ENCODE measurements at places on chromosomes 3 and 15. TPM values are rescaled to one million over a fixed set of nuclear protein-coding genes. Genes with fewer than 3 reads are reported as not detected.

GRCh38 chr3:52444860-52445793, at the start of gene SEMA3G:
SEMA3G (minus strand) TSS chr3:52445103; CDS start chr3:52445027, 76 bp downstream.
- no peak for DNase-seq

DNA sequence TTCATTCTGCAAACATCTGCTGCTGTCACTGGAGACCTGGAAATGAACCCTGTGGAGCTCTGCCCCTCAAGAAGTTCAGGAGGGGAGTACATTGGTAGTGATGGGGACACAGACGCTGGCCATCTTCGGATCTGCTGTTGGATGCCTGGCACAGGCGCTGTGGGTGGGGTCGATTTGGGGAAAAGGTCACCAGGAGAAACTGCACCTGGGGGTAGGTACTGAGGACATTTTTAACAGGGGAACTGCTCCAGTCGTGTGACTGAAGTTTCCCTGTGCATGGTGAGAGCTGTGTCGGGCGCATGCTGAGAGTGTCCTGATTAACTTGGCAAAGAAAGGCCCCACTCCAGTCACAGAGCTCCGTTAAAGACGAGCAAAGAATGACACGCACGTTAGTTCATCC, 3.4 kb downstream of the UROC1 start:
- no peak for DNase-seq

- no peak for DNase-seq
Observed at GRCh38 chr15:29062179-29062591, 176.4 kb downstream of the APBA2 start.

DNA sequence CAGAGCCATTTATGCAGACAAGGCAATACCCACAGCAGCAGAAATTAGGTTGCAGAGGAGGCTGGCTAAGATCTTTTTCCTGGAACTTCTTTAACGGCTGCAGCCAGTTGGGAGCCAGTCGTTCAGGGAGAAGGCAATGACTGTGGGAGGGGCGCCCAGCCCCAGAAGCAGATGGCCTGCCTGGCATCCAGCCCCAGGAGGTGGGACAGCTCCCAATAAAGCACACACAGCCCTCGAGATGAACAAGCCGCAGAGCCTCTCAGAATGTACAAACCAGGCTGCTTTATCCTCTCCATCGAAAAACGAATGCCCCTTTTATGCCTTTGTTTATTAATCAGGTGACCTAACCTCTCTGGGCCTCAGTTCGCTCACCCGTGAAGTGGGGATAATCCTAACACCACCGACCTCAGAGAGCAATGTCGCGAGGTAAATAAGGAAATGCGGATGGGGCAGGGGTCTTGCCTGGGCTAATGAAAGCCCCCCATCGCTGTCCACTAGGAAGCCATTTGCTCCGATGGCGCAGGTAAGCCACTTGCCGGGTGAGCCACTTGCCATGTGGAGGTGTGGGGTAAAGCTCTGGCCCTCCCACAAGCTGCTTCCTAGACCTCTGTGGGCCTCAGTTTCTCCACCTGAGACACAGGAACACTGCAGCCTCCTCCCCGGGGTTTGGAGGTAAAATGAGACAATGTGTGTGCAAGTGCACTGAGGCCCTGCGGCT, 35.8 kb downstream of the MGLL start:
- no peak for DNase-seq

GRCh38 chr15:62343397-62343796, 178.3 kb upstream of the C2CD4B start:
- DNase-seq = no peak

The BLOC1S6 gene
- total RNA-seq = 53.7 TPM

Measured in epithelial cell of proximal tubule (primary cell).